ENCODE measurements at places on chromosomes 6 and 20.

- no peak for DNase-seq
Observed at GRCh38 chr6:3228046-3228671, 706 bp upstream of the TUBB2B start.

GRCh38 chr6:85459224-85459901 lies 9.5 kb downstream of the NT5E start:
- no peak for DNase-seq

DNA sequence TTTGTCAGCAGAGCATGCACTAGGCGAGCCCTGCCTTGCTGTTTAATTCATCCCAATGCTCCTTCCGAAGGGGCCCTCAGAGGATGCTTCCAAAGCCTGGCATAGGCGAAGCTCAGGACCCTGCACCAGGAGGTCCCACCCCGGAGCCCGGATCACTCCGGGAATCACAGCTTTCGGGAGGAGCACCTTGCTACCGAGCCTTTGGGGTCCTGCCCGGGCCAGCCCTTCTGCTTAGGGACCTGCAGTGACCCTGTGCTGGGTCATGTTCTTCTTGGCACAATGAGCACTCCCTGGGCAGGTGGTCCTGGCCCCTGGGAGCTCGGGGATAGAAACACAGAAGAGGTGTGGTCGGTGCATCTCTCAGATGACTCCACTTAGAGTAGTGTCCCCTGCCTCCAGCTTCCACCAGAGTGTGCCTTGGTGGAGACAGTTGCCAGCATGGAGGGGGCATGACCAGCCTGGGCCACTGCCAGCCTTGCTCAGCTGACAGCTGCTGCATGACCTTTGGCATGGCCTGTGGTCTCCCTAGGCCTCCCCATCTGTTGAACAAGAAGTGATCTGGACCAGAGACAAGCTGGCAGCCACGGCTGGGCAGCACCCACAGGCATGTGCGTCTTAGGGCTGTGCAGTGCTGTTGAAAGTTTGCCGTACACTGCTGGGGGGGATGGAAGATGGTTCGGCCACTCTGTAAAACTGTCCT lies 44.7 kb upstream of the SLCO4A1 start:
- DNase-seq = no peak

GRCh38 chr6:29733057-29733456 lies 9.8 kb downstream of the HLA-F start:
- DNase-seq = no peak

DNA sequence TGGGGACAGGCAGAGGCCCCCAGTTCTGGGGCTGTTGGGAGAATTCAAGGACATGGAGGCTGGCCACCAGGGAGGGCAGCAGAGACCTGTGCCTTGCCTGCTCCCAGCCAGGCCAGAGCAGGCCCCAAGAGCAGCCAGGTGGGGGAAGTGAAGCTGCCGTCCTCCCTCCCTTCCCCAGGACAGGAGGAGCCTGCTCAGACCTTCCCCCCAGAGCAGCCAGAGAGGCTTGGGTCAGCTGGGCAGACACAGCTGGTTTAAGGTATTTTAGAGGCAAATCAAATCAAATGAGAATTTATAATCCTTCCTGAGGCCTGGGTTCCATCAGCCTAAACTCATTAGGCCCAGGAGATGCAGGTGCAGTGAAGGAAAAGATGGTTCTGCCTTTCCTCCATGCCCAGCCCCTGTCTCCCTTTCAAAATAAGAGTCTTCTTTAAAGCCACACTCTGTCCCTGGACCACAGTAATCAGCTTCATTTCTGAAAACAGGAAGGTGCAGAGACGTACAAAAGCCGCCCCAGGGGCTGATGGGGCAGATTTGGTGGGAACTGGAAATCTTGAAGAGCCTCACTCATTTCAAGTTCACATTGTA lies 21.7 kb downstream of the BMP7 start:
- no peak for DNase-seq

DNA sequence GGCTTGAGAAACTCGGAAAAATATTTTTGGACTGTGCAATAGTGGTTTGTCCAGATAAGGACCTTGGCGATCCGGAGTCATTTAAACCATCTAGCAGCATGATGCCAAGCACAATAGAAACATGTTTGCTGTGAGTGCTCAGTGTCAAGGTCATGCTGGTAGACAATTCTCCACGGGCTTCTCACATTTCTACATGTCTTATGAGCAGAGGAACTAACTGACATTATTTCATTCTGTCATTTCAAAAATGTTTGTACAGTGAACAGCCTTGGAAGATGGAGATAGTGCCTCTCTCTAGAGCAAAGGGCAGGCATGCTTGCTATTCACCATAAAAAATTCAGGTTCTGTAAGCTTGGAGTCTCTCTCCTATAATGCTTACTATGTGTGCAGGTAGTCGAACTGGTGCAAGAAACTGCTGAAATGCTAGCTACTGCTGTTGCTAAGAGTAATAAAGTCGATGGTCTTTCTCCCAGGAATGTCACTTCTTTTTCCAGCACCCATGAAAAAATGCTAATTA lies 25.4 kb upstream of the CCN2 start:
- no peak for DNase-seq

- DNase-seq = no peak
Observed at GRCh38 chr6:150354754-150355571, 13.8 kb upstream of the IYD start.

GRCh38 chr20:15863735-15864134 lies 709.5 kb downstream of the KIF16B start:
- DNase-seq = no peak

DNA sequence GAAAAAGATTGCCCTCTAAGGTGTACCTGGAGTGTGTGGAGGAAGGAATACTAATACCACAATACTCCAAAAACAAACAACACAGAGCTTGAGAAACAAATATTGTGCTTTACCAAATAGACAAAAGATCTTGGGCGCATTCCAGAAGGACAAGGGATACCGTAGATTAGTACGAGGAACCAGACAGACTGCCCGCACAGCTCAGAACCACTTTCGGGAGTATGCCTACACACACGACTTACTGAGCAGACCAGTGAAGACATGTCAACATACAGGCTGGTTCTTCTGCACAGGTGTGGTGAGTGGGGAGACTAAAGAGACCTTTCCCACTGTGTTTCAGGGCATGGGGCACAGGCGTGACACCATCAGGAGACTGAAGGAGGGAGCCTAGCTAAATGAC lies 15.8 kb upstream of the FOXQ1 start:
- DNase-seq = peak; percentile 82

- no peak for DNase-seq
Observed at GRCh38 chr20:56685879-56686278, 56.8 kb downstream of the TFAP2C start.

DNA sequence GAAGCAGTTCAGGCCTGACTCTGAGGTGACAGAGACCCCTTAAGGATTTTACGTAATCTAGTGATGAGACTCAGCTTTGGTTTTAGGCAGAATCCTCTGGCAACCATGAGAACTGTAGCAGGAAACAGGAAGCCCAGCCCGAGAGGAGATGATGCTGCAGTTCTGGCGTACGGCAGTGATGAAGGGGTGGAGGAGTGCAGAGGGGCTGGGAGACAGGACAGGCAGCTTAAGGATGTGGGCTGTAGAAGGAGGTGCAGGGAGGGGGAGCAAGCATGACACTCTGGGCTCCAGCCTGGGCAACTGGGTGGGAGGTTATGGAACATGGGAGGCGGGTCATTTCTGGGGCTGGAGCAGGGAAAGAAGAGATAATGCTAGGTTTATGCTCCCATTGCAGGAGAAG lies 67.1 kb downstream of the LRFN2 start:
- no peak for DNase-seq

DNA sequence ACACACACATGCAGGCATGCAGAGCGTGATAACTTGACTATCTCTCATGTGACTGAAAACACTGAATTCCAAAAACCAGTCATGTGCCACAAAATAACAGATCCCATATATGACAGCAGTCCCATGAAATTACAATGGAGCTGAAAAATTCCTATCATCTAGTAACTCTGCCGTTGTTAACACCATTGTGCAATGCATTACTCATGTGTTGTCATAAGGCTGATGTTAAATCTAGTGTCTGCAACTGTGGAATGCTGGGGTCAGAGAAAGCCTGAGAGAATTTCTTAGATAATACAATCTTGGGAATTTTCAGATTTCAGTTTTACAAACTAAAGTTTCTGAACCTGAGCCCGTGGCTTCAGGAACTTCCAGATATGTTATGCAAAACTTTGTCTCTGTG lies 70.2 kb downstream of the LYRM4 start:
- DNase-seq = peak; percentile 92

DNA sequence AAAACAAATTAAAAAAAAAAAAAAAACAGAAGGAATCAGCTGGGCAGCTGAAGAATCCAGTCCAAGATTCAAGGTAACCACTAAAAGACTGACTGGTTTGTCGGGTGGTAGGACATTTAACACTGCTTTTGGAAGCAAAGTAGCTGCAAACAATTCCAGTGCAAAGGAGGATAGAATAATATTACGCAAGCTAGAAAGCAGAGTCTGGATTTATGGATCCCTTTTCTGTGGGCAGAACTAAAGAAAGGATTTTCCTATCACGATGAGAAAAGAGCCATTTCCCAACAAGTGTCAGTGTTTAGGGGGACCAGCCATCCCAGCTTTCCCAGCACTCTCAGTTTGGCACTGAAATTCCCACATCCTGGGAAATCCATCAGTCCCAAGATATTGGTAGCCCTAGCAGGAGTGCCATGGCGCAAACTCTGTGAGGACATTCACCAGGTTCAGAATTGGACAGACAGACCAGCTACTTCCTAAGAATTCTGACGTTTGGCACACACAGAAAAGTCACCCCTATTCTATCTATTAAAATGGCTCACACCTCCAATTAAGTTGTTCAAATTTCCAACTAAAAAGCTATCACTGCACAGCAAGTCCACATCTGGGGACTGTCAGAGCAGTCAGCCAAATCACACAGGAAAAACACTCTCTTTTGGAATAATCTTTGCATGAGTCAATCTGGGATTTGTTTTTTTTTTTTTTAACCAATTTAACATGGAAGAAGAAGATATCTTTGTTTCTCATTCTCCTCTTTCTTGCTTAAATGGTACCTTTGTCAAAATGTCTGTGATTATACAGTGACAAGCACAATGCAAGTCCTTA lies 356.8 kb upstream of the ARID1B start:
- no peak for DNase-seq

- no peak for DNase-seq
Observed at GRCh38 chr20:6467562-6467961, 299.9 kb upstream of the BMP2 start.

DNA sequence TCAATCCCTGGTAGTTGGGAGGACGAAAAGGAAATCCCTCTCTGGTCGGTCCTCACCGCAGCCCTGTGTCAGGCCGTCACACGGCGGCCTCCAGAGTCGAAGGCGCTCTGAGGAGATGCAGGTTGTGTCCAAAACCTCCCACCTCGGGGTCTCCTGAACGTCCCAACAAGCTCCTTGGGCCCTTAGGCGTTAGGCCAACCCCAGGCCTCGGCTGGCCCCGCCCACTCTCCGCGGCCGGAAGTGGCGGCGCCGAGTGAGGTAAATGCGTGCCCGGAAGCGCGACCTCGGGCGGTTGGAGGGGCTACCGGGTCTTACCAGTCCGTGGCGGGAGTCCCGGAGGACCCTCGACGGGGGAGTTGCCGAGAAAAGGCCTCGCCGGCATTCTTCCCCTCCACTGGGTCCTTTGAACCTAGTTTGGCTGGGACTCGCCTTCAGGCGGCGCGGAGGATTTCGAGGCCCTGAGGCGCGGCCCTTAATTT lies at the start of gene TDRD6:
Gene TDRD6, plus strand, starts transcription at position 267 of the 479 bp plus-strand sequence. CDS start 244 bp downstream, outside the sequence.
- no peak for DNase-seq

DNA sequence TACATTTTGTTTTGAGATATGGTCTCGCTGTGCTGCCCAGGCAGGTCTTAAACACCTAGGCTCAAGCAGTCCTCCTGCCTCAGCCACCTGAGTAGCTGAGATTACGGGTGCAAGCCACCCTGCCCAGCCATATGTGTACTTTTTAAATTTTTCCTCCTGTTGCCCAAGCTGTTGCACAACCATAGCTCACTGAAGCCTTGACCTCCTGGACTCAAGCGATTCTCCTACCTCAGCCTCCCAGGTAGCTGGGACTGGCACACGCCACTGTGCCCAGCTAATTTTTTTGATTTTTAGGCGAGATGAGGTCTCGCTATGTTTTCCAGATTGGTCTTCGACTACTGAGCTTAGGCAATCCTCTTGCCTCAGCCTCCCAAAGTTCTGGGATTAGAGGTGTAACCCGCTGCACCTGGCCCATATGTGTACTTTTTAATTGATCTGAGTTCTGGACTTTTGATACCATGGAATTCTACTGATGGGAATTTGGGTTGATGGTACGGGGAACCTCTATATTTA lies 44.9 kb downstream of the ITCH start:
- DNase-seq = no peak

GRCh38 chr6:145815309-145816274 lies 997 bp upstream of the FBXO30 start:
- no peak for DNase-seq

DNA sequence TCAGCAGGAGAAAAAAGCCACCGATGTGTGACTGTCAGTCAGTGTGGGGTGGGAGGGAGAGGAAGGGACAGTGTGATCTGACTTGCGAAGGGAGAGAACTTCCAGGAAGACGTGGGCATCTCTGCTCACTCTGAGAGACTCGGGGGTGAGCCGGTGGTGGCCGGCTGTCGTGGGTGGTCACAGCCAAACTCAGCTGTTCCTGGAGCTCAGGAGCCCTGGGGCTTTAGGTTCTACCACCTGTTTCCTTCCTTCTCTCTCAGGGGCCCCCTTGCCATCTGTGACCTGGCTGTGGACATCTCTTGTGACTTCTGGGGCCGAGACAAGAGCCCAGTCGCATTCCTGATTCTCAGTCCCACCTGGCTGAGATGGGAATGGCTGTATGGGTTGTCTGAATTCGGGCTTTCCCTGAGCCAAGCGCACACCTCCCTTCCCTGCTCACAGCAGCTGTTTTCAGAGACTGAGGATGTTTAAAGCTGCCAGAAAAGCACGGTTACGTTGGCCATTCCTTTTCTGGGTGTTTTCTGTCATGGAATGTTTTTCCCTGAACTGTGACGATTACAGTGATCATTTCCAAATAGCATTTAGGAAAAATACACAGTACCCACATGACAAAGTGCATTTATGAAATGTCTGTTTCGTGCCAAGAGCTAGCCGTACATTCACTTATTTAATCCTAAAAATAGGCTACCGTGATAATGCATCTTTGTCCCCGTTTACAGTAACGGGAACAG lies 36.5 kb downstream of the SYNJ2 start:
- no peak for DNase-seq

- DNase-seq = no peak
Observed at GRCh38 chr6:3349388-3350251, 90.9 kb downstream of the PSMG4 start.

- DNase-seq = no peak
Observed at GRCh38 chr20:49419785-49420184, 62.7 kb downstream of the KCNB1 start.
